Naive thymus-derived CD4-positive, alpha-beta T cell (primary cell): ENCODE measurements at places on chromosomes 16 and 17. TPM values are rescaled to one million over a fixed set of nuclear protein-coding genes. Genes with fewer than 3 reads are reported as not detected.

- no peaks in the 10 kb centered on the region for H3K4me1 ChIP-seq
- no peak overlapping the region for H3K27ac ChIP-seq
- H3K27me3 ChIP-seq: no peaks in the 10 kb centered on the region
- H3K36me3 ChIP-seq: no peaks in the 10 kb centered on the region
- DNase-seq: no peak
Observed at GRCh38 chr17:70622368-70623260, 453.3 kb downstream of the KCNJ2 start.

- H3K36me3 ChIP-seq: no peaks in the 10 kb centered on the region
- H3K4me1 ChIP-seq: no peaks in the 10 kb centered on the region
- H3K4me3 ChIP-seq: no peak overlapping the region
- no peak overlapping the region for H3K27ac ChIP-seq
- no peak for DNase-seq
Observed at GRCh38 chr17:74994440-74994839, 7.0 kb downstream of the CDR2L start.

DNA sequence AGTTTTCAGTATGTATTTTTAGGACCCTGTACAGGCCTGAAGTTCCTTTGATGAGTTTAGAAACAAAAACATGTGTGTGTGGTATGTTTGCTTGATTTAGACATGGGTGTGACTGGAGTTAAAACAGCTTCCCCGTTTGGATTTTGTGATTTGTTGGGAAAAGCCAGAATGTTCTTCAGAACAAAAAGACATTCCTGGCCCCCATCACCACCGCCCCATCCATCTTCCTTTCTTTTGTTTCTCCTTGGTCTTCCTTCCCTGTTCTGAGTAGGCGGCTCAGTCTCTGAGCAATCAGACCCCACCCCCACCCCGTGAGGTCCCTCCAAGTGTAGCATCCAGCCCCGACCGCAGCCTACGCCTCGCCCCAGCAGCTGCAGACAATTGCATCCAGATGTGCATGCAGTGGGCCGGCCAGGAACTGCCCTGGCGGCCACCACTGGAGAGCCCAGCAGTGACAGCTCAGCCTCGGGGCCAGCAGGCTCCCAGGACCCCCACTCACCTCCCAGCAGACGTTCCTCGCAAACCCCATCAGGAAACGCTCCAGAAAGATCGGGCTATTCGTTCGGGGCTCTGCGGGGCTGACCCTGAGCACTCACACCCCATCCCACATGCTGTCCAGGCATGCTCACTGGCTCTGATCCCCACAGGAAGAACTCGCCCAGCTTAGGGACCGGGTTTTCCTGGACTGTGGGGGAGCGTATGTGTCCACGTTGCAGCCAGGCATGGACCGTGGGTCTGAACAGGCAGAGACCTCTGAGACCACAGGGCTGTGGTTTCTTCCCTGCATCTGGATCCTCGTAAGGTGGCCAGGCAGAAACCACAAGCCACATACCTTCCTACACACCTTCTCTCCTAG, 99.8 kb upstream of the CDH5 start:
- no peak overlapping the region for H3K27ac ChIP-seq
- no peak for DNase-seq
- H3K27me3 ChIP-seq: no peaks in the 10 kb centered on the region
- H3K4me3 ChIP-seq: no peak overlapping the region
- H3K4me1 ChIP-seq: no peaks in the 10 kb centered on the region

DNA sequence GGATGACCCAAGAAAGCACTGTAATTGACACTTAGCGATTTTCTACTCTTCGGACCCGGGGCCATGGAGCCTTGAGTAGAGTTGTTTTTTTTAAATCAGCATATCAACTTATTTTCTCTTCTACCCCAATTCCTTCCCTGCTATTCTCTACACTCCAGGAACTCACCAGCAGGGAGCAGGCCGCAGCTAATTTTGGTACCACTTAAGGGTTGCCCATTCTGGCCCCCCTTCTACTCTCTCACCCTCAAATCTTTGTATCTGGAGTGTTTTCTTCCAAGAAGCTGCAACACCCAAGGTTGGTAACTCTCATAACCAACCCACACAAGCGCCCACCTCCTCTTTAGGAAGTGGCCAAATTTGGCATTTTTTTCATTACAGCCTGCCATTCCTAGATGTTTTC, 5.5 kb upstream of the ERAL1 start:
- no peaks in the 10 kb centered on the region for H3K36me3 ChIP-seq
- no peak for DNase-seq
- H3K27me3 ChIP-seq: no peaks in the 10 kb centered on the region
- H3K27ac ChIP-seq: no peak overlapping the region
- H3K4me1 ChIP-seq: peaks cover 3% of the 10 kb centered on the region

GRCh38 chr17:49146620-49147306, 14.2 kb downstream of the B4GALNT2 start:
- DNase-seq: no peak
- no peak overlapping the region for H3K4me3 ChIP-seq
- H3K36me3 ChIP-seq: no peaks in the 10 kb centered on the region
- H3K27me3 ChIP-seq: no peaks in the 10 kb centered on the region

GRCh38 chr17:79854080-79855060, 15.1 kb upstream of the CBX4 start:
- H3K4me1 ChIP-seq: no peaks in the 10 kb centered on the region
- H3K27me3 ChIP-seq: no peaks in the 10 kb centered on the region
- DNase-seq: no peak
- H3K27ac ChIP-seq: no peak overlapping the region
- H3K36me3 ChIP-seq: no peaks in the 10 kb centered on the region
- H3K4me3 ChIP-seq: no peak overlapping the region

MYH1 gene
- total RNA-seq: not detected
